LNCaP clone FGC (cell line): ENCODE measurements at places on chromosomes 16 and 17.
A peak's percentile ranks its signal among the peaks of the same experiment; 100 is the strongest.

DNA sequence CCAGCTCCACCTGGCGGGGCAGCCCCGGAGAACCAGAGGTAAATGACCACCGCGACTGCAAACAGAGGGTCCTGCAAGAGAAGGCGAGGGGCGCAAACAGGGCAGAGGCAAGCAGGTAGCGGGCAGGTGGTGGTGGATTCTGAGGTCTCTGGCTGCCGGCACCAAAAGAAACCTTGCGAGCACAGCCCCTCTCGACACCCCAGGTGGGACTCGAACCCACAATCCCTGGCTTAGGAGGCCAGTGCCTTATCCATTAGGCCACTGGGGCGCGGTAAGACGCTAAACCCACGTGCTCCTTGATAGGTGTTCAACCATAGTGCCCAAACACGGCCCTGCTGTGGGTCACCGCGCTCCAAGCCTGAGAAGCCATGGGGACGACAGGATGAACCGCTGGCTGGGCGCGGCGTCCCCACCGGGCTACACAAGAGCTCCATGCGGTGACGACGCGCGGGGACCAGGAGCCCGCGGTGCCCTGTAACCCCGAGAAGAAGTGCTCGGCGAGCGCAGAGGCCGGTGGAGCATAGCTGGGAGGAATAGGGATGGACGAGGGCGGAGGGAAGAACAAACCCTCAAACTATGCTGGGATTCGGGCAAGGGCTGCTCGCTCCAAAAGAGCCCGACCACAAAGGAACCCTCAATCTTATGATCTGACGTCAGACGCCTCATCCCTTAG is 12.4 kb downstream of the ATP5PD start:
- DNase-seq = peak; percentile 69

DNA sequence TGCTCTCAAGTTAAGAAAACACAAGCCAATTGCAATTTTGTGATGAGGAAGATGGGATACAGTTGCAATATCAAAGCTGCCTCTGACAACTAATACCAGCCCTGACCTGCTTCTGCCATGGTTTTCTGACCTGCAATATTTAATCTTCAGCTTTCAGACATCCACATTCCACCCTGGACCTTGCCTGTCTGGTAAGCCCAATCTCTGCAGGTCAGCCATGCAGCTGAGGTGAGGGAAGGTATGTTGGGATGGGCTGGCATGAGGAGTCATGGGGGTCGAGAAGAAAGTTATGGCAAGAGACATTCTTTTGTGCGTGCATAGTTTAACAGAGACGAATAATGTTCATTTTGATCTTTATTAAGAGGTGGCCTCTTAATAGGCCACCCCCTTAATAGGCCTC is 31.5 kb downstream of the KCNJ16 start:
- no peak for DNase-seq

- DNase-seq = no peak
Observed at GRCh38 chr16:47728205-47728604, 267.1 kb downstream of the PHKB start.

GRCh38 chr16:4702466-4702808 is 9.1 kb downstream of the NUDT16L1 start:
- no peak for DNase-seq

DNA sequence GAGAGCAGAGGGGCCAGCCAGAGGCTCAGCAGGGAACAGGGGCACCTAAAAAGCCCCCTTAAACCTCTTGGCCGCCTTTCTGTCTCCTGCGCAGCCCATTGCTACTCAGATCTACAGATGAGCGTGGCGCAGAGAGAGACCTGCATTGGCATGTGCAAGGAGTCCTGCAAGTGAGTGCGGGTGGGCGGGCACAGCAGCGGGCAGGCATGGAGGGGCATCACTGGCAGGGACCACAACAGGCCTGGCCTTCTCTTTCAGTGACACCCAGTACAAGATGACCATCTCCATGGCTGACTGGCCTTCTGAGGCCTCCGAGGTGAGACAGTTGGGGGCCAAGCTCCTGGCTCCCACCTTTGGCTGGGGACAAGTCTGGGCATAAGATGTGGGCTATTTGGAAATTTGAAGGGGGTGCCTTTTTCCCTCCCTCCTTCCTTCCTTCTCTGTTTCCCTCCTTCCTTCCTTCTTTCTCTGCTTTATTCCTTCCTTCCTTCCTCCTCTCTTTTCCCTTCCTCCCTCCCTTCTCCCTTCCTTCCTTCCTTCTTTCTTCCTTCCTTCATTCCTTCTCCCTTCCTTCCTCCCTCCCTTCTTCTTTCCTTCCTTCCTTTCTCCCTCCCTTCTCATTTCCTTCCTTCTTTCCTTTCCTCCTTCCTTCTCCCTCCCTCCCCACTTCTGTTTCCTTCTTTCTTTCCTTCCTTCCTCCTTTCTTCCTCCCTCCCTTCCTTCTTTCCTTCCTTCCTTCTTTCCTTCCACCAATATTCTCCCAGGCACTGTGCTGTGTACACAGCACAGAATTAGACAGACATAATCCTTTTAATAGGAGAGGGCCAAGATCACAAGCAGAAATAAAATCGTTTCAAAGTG is 75.2 kb downstream of the SCNN1B start:
- no peak for DNase-seq

GRCh38 chr17:43469145-43469544 is 14.6 kb upstream of the DHX8 start:
- no peak for DNase-seq

DNA sequence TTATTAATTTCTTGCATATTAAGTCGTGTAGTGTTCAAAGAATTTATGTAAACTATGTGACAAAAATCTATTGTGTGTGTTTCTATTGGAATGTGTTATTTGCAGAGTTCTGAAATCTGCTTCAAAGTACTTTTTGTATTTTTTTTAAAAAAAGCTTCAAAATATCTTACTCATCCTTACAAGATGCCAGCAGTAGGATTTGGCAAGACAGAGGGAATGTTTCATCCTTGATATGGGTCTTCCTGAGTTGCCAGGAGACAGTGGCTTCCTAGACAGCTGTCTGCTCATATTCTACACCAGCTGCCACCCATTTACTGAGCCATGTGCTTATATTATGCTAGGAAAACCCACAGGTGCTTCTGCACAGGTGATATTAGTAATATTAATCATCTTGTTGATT is 36.4 kb downstream of the EFCAB5 start:
- no peak for DNase-seq

DNA sequence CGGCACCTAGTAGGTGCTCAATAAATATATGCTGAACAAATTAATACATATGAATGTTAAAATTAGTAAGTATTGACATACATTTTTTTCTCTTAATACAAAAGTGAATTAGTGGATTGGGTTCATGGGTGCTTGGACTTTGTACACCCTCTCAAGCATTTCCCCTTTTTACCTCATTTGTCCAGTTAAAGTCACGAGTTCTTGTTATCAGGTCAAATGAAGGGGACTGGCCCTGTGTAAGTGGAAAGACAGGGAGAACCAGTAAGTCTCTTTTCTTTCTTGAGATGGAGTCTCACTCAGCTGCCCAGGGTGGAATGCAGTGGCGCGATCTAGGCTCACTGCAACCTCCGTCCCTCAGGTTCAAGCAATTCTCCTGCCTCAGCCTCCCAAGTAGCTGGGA is 13.7 kb upstream of the RANGRF start:
- no peak for DNase-seq

DNA sequence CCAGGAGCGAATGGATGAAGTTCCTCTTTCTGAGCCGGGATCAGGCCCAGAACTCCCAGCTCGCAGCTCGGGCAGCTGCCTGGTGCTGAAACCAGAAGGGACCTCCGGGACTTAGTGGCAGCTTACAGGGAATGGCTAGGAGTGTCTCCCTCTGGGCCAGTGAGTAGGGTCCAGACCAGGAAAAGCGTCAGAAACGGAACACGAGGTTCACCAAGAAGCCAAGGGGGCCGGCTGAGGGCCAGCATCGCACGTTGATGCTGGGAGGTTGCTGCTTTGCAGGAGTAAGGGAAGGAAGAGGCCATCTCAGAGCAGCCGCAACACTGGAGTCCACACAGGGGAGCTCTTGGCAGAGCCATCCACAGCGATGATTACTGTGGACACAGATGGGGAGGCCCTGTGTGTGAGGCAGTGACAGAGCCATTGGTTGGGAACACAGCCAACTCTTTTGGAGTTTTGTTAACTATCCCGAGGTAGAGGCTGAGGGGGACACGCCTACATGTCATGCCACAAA is 74.0 kb upstream of the CREBBP start:
- DNase-seq = no peak

DNA sequence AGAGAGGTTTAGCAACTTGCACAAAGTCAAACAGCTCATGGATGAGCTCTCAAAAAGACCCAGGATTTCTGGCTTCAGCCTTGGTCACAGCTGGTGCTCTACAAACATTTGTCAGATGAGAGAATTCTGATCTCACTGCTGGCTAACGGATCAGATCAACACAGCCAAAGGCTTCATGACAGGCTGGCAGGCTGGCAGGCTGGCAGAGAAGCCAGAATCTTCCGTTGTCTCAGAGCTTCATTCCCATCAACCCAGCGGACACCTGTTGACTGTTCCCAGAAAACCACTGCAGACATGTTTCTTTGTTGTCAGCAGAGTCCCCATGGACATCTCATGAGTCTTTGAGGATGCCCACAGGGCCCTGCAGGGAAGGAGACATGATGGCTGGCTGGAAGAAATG is 303.8 kb upstream of the ASIC2 start:
- DNase-seq = no peak

- DNase-seq = no peak
Observed at GRCh38 chr17:34556931-34557330, 22.5 kb upstream of the TMEM132E start.

GRCh38 chr16:65327346-65327745 is 205.5 kb upstream of the CDH11 start:
- no peak for DNase-seq

- no peak for DNase-seq
Observed at GRCh38 chr16:83206426-83206825, 579.7 kb downstream of the CDH13 start.

GRCh38 chr17:18191236-18191667 is 7.6 kb downstream of the ALKBH5 start:
- DNase-seq = peak; percentile 94

DNA sequence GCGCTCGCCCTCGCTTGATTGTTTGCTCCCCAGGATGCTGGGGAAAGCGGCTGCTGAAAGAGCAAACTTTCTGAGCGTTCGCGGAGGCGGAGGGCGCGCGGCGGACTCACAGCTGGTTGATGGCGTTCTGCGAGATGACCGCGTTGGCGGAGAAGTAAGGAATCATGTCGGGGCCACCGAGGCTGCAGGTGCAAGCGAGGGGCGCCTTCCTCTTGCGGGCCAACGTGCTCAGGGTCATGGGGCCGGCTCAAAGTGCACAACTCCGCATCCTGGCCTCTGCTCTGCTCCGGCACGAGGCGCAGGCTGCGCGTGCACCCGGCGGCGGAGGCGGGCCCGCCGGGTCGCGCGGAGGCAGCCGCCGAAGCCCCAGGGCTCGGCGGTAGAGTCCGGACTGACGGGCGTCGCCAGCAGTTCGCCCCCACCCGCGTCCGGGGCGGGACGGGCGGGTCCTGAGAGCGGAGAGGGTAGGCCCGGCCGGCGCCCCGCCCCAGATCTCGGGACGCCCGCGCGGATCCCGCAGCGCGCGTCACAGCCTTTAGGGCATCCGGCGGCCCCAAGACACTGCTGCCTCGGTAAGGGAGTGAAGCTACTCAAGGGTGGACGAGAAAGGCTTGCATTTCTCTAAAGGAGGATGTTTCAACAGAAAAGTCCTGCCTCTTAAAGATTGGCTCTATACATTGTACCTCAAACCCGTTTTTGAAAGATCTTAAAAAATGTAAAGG is 138.5 kb upstream of the CORO6 start:
- DNase-seq = no peak

- DNase-seq = no peak
Observed at GRCh38 chr17:79622122-79622601, 11.3 kb upstream of the RBFOX3 start.

DNA sequence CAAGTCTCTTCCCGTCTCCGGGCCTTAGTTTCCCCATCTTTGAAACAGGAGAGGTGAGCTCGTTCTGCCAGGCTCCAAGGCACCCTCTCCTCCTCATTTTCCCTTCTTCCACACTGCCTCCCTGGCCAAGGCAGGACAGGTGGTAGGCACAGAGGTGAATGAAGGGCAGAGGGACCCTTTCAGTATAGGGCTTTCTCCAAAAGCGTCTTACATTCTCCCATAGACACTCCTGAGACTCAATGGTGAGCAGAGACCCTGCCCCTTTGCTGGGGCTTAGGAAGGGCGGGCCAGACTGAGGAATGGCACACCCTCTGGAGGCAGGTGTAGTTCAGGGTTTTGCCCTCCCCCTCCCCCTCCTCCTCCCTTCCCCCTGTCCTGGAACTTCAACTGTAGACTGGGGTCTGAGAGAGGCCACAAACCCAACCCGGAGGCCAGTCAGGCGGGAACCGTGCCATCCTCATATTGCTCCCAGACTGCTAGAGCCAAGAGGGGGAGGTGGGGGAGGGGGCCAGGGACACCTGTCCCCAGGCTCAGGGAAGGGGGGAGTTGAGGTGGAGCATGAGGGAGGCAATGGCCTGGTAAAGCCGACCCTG is 1.9 kb downstream of the PLEKHH3 start:
- no peak for DNase-seq

DNA sequence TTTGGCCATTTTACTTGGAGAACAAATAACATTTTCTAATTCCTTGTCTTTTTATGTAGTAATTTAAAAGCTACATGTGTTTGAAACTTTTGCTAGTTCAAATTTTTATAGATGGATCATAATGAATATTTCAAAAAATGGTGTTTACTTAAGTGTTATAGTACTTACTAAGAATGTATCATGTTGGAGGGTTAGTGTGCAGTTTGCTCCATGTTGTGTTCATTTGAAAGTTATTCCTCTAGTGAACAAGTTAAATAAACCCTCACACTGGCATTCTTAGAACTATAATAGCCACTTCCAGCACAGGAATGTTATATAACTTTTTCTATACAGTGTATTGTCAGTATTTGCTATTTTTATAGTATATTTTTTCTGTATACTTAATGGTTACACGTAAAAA is 62.8 kb downstream of the MRTFB start:
- no peak for DNase-seq

DNA sequence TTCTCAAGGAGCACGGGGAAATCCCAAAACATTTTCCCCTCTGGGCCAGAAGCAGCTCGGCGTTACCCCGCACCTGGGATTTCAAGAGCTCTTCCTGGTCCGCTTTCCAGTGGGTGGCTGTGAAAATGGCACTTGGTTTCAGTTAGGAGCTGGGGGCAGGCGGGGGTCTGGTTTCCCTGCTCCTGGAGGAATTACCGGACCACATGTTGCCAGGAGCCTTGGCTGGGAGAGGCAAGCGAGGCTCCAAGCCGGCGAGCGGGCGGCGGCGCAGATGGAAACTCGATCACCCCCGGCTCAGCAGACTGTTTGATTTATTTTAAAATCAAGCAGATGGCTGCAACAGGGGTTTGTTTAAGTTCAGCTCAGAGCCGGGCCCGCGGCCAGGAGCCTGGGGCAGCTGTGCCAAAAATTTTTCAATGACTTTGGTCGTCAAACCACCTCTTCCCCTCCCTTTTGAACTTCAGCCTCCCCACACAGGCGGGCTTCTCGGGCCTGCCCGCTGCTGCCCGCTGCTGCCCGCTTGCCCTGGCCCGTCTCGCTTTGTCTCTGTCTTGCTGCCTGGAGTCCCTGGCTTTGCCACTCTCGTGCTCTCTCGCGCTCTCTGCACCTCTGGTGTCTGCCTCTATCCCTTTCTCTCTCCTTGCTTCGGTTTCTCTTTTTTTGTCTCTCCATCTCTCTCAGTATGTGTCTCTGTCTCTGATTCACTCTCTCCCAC is 108.0 kb upstream of the CIBAR2 start:
- DNase-seq = peak; percentile 58
